ENCODE measurements at places on chromosomes 12 and 14.

GRCh38 chr12:106953352-106954250 is 2.1 kb upstream of the TMEM263 start:
- no peak for DNase-seq

DNA sequence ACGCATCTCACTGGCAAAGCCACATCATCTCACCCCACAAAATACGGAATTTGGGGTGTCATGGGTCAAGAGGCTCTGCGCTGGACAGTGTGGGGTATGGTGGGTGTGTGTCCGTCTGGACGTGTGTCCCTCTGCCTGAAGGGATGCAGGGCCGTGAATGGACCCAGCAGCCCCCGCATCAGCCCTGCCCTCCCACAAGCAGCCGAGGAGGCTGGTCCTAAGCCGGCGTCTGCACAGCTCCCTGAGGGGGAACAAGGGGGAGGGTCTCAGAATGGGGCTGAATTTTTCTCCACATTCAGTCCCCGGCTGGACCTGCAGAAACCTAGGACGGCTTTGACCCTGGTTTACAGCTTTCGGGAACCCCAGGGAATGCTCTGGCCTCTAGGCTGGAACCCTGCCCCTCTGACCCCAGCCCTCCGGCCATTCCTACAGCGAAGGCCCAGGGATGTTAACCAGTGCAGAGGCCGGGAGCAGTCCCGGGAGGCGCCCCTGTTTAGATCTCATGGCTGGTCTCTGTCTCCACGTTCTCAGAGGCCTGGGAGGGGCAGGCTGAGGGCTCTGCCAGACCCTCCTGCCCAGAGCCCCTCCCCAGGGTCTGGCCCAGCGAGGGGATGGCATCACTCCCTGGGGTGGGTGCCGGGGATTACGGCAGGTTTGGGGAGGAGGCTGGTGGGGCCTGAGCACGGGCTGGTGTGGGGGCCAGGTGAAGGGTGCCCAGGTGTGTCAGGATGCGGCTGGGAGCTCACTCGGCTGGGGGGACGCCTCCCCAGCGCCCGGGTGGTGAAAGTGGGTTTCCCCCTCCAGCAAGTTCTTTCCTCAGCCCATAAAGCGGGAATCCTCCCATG is 156.5 kb upstream of the C14orf180 start:
- DNase-seq, result no peak

DNA sequence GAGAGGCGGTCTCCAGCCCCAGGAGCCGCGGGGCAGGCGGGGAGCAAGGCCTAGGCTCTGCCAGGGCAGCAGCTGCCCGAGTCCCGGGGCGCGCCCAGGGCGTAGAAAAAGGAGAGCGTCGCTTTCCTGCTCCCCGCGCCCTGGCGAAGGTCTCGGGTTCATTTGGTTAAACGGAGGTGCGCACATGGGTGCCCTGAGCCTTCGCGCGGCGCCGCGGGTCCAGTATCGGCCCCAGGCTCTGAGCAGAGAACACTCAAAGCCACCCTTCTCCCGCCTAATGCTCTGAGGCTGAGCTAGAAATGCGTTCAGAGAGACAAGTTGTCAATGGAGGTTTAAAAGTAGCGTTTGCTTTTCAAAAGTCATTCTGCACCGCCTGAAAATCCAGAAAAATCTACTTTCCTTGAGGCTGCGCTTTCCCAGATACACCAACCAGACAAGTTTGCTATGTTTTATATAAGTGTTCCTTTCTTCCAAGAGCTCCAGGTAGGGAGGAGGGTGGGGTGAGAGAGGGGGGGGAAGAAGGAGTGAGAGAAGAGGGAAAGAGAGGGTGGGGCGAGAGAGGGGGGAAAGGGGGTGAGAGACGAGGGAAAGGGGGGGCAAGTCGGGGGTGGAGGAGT is 1.5 kb downstream of the TMEM132C start:
- DNase-seq, result no peak

- DNase-seq, result no peak
Measured at GRCh38 chr14:78405079-78405856, 235.1 kb downstream of the NRXN3 start.

DNA sequence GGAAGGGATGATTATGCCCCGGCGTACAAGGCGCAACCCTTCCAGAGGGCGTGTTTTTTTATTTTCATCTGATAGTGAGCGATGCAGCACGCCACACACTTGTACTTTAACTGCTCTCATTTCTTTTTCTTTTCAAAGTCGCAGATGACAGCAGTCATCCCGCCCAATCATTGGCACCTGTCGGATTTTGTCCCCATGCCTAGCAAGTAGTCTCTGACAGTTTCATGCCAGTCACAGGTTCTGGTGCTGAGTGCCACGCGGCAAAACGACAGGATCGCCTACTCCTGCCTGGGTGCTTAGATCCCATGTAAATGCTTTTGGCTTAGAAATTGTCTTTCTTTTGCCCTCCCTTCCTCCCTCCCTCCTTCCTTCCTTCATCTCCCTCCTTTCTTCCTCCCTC is 117.7 kb downstream of the GLT1D1 start:
- DNase-seq, result no peak

- no peak for DNase-seq
Measured at GRCh38 chr14:37438444-37438843, 156.6 kb downstream of the FOXA1 start.

DNA sequence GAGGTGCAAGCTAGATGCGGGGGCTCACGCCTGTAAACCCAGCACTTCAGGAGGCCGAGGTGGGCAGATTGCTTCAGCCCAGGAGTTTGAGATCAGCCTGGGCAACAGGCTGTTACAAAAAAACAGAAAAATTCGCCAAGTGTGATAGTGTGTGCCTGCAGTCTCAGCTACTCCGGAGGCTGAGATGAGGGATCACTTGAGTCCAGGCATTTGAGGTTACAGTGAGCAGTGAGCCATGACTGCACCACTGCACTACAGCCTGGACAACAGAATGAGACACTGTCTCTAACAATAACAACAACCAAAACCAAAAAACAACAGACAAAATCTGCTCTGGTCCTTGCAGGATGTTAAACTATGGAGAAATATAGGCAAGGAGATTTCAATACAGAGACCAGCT is 13.9 kb downstream of the BTBD7 start:
- no peak for DNase-seq

GRCh38 chr12:107178776-107179175 is 85.4 kb upstream of the CRY1 start:
- DNase-seq, result no peak

DNA sequence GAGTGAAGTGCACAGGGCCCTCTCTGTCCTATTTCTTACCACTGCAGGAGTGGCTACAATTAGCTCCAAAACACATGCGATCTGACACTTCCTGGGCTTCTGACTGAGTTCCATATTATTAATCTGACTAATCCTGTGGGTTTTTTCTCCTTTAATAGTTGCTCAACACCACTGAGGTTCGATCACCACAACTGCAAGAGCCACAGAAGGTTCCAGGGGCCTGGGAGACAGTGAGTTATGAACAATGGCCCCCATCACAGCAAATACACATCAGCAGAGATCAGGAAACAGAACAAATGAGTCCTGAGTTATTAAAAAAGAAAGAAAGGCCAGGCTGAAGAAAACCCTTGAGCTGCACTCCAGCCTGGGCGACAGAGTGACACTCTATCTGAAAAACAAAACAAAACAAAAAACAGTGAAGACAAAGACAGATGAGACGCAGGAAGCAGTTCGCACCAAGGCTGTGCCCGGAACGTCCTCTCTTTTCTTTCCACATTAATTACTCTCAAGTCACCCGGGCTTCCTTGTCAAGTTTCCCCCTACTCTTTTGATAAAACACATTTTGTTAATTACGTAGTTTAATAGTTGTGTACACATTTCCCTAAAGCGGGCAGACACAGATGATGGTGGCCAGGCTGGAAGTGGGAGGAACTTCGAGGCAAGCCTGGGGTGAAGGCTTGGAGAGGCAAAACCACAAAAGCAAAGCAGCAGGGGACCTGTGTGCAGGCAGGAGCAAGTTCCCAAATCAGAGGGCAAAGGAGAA is 42.7 kb downstream of the CDC42BPB start:
- DNase-seq, result no peak

- DNase-seq, result no peak
Measured at GRCh38 chr14:98633380-98633779, 638.6 kb downstream of the BCL11B start.

- DNase-seq, result no peak
Measured at GRCh38 chr14:52473557-52473956, 78.7 kb downstream of the TXNDC16 start.

GRCh38 chr14:98035396-98035795 is 1236.6 kb downstream of the BCL11B start:
- no peak for DNase-seq

DNA sequence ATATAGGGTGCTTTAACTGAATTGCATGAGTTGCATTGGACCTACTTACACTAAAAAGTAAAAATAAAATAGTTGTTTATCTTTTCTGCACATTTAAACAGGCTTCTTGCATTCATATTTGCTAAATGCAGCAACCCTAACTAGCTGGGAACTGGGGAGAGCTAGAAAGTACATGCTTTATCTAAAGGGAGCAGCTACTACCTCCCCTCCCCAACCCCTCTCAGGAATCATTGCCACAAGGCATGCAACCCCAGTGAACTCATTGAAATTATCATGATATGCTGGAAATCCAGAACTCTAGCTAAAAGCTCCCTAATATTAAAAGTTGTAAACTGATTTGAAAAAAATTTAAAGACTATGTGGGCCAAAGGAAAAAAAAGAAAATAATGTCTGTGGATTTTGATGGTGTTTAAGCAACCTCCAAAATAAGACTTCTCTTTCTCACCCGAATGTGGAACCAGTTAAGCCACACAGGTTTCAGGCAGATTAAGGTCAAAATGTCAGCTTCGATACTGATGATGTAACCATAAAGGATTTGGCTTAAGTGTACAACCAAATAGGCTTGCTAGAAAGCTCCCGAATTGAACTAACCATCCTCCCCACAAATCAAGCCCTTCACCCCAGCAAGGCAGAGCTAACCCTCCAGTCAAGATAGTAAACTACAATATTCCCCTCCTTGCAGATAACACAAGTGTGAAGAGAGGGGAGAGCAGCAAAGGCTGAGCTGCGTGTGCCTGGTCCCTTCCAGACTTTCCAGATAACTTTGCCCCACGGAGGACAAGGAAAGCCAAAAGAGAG is 13.8 kb upstream of the POC1B start:
- no peak for DNase-seq

GRCh38 chr12:27260746-27261145 is 16.7 kb downstream of the STK38L start:
- no peak for DNase-seq

DNA sequence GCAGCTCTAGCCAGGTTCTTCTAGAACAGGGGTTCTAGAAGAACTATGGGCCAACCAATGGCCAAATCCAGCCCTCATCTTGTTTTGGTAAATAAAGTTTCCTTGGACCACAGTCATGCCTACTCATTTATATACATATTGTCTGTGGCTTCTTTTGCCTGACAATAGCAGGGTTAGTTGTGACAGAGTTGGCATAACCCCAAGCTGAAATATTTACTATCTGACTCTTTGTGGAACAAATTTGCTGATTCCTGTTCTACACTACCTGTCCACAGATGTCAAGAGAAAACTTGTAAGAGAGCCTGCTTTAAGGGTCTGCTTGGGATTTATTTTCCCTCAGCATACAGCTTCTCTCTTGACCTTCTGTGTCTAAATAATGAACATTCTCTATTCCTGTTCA is 289.0 kb downstream of the KSR2 start:
- DNase-seq, result no peak
